ENCODE measurements at places on chromosomes 4 and X.
A peak's percentile ranks its signal among the peaks of the same experiment; 100 is the strongest.

GRCh38 chrX:103101299-103102042, 8.5 kb upstream of the NXF3 start:
- no peak for DNase-seq

- no peak for DNase-seq
These were observed 22.7 kb downstream of the KLF3 start for GRCh38 chr4:38686682-38687081.

GRCh38 chr4:62118558-62118957, 918.4 kb downstream of the ADGRL3 start:
- no peak for DNase-seq

- no peak for DNase-seq
These were observed 21.9 kb downstream of the GATB start for GRCh38 chr4:151738720-151739517.

DNA sequence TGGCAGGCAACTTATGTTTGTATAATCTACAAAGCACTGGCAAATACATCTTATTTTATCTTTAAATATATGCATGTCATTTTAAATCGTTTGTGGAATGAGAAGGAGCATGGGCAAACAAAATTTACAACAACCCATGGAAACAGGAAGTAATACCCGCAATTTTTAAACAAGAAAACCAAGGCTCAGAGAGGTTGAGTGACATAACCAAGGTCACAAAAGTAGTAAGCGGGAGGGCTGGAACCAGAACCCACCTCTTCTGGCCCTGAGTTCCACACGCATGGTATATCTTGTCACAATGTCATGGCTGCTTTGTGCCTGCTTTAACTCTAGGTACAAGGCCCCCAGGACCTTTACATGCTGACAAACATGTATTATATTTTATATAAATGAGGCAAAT, 52.9 kb downstream of the SLC7A11 start:
- no peak for DNase-seq

- DNase-seq: peak; percentile 25
These were observed 28.4 kb downstream of the GUCY1B1 start for GRCh38 chr4:155787113-155787710.

GRCh38 chrX:68978255-68978654, 149.4 kb downstream of the EFNB1 start:
- no peak for DNase-seq
